ENCODE measurements at places on chromosomes 1 and 21. TPM values are rescaled to one million over a fixed set of nuclear protein-coding genes. Genes with fewer than 3 reads are reported as not detected.

Gene TRIM46
- 1.5 TPM for total RNA-seq

Gene HENMT1
- total RNA-seq: 4.2 TPM

Gene PFKFB2
- total RNA-seq: 1.5 TPM

Gene AADACL3
- total RNA-seq: not detected

Gene KCNT2
- 2.8 TPM for total RNA-seq

Gene RAB7B
- 3.1 TPM for total RNA-seq

Gene CLCA4
- total RNA-seq: not detected

Gene OR6P1
- not detected for total RNA-seq

Gene PLA2G2F
- not detected for total RNA-seq

Gene KCNA10
- total RNA-seq: not detected

Gene PROK1
- not detected for total RNA-seq

Gene OMA1
- total RNA-seq: 27.4 TPM

Gene ALG14
- 1.1 TPM for total RNA-seq

Gene TSPEAR
- not detected for total RNA-seq

Gene CSF3R
- total RNA-seq: not detected

Gene ATP1A4
- not detected for total RNA-seq

Gene SPATA1
- 0.96 TPM for total RNA-seq

Gene SPRR1A
- not detected for total RNA-seq

Gene NEXN
- 11.6 TPM for total RNA-seq

Gene UQCRHL
- 2.0 TPM for total RNA-seq

Gene S100A10
- 50.8 TPM for total RNA-seq

Gene AMY2B
- total RNA-seq: 1.5 TPM

Gene SLFNL1
- 0.28 TPM for total RNA-seq

Gene LCE1F
- not detected for total RNA-seq

Gene AVPR1B
- total RNA-seq: not detected

Gene GLRX2
- total RNA-seq: 10.4 TPM

Gene CCDC27
- total RNA-seq: not detected

Gene SYCP1
- not detected for total RNA-seq

Gene HES4
- 7.6 TPM for total RNA-seq
